Spinal cord (tissue), 10 donors: ENCODE measurements at places on chromosomes 7 and 10. TPM values are rescaled to one million over a fixed set of nuclear protein-coding genes. Genes with fewer than 3 reads are reported as not detected.

Gene SLC39A12
- 9.9 TPM for total RNA-seq

Gene BBIP1
- total RNA-seq = 56.4 TPM

Gene SLC26A4
- total RNA-seq = 0.99 TPM

Gene SSC4D
- total RNA-seq = 3.1 TPM

Gene KCNIP2
- total RNA-seq = 14.4 TPM

- H3K36me3 ChIP-seq = no peaks in the 10 kb centered on the region
- H3K4me1 ChIP-seq = no peaks in the 10 kb centered on the region
- no peak for DNase-seq
- no peak overlapping the region for H3K4me3 ChIP-seq
Observed at GRCh38 chr7:34044734-34045353, 139.5 kb downstream of the BMPER start.

- no peak for DNase-seq
- H3K4me1 ChIP-seq = no peaks in the 10 kb centered on the region
- no peaks in the 10 kb centered on the region for H3K27me3 ChIP-seq
- no peak overlapping the region for H3K27ac ChIP-seq
Observed at GRCh38 chr7:148303295-148304082, 287.1 kb upstream of the C7orf33 start.

DNA sequence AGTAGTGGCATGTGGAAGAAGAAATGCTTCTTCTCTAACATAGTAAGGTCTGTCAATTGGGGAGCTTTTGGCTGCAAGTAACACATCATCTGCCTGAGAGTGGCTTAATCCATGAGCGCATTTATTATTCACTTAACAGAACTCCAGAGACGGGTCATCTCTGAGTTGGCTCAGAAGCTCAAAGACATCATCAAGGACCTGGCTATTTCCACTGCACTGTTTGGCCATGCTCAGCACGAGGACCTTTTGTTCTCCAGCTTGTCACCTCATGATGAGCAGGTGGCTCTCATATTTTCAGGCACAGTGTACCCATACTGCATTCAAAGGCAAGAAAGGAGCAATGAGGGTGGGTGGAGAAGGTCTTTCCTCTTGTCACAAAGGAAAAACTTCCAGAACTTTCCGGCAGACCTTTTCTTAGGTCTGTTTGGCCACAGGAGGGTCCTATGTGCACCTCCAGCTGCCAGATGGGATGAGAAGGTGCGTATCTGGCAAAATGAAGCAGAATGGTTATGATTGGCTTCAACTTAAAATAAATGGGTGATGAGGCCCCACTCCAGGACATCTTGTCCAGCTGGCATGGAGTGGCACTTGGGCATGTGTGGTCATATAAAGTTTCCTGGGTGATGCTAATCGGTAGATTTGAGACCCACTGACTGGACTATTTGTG lies 55.6 kb upstream of the SHH start:
- no peak overlapping the region for H3K27ac ChIP-seq
- no peak for DNase-seq
- H3K4me1 ChIP-seq = peaks cover 11% of the 10 kb centered on the region
- H3K36me3 ChIP-seq = no peaks in the 10 kb centered on the region
- H3K27me3 ChIP-seq = no peaks in the 10 kb centered on the region

DNA sequence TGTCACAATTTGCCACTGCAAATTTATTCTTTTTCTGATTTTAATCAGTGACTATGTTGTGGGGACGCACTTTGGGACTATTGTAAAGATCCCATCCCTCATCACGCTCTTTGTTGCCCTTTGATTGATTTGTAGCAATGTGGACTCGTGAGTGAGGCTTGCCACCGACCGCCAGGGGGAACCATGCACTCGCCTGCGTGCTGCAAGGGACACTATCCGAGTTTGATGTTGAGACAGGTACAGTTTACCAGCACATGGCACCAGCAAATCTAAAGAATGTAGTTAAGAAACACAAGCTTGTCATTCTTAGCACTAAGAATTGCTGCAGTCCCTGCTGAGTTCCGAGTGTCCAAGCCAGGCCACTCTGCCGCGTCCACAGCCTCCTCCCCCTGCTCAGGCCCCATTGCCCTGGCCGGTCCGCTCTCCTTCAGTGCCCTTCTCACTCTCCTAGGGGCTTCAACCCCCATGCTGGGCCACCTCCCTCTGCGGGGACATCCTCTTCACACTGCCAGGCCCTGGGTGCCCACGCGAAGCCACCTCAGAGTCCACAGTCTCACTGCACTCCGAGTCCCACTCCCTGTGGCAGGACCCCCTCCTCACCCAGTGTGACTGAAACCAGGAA lies 2.0 kb upstream of the SFTPA2 start:
- H3K27me3 ChIP-seq = no peaks in the 10 kb centered on the region
- peak; percentile 30 for DNase-seq
- H3K4me3 ChIP-seq = peak overlapping the region; percentile 18
- H3K27ac ChIP-seq = no peak overlapping the region
- H3K36me3 ChIP-seq = no peaks in the 10 kb centered on the region

Gene GPRIN2
- total RNA-seq = 4.9 TPM

DNA sequence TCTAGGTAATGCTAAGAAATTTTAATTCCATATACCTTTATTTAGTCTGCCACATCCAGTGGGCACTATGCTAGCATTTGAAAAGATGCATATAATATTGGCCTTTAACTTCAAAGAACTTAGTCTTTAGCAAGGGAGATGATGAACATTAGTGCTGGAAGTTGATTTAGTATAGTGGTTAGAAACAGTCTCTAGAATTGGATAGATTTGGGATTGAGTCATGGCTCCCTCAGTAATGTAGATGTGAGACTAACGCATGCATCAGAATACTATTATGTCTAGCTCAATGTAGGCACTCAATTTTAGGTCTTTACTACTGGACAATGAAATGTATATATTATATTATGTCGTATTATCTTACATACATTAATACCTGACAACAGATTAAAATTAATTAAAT lies 5.8 kb downstream of the DKK1 start:
- no peak for DNase-seq
- no peak overlapping the region for H3K27ac ChIP-seq
- H3K4me3 ChIP-seq = no peak overlapping the region
- H3K27me3 ChIP-seq = no peaks in the 10 kb centered on the region

DNA sequence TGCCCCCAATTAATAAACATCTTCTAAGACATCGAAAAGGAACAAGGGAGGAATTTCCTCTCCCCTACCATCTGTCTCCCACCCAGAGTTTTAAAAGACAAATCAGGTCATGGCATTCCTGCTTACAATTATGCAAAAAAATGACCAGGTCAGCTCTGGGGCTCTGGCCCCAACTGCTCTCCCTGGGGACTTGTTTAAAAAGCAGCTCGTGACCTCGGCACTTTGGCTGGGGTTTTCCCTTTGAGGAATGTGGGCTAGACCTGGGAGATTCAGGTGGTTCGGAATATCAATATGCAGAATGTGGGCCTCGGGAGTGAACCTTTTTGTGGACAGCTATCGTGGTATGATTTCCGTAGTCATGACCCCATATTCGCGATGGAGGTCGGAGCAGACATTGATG lies 648 bp upstream of the RADIL start:
- H3K36me3 ChIP-seq = peaks cover 6% of the 10 kb centered on the region
- DNase-seq = no peak
- H3K4me3 ChIP-seq = no peak overlapping the region
- H3K27me3 ChIP-seq = no peaks in the 10 kb centered on the region
- peaks cover 36% of the 10 kb centered on the region for H3K4me1 ChIP-seq

- H3K36me3 ChIP-seq = no peaks in the 10 kb centered on the region
- no peaks in the 10 kb centered on the region for H3K4me1 ChIP-seq
- DNase-seq = no peak
- no peak overlapping the region for H3K27ac ChIP-seq
- H3K27me3 ChIP-seq = no peaks in the 10 kb centered on the region
Observed at GRCh38 chr10:62613859-62614258, 190.7 kb upstream of the ADO start.

Gene SYCE1
- total RNA-seq = 0.83 TPM

Gene NKX1-2
- 0.79 TPM for total RNA-seq

DNA sequence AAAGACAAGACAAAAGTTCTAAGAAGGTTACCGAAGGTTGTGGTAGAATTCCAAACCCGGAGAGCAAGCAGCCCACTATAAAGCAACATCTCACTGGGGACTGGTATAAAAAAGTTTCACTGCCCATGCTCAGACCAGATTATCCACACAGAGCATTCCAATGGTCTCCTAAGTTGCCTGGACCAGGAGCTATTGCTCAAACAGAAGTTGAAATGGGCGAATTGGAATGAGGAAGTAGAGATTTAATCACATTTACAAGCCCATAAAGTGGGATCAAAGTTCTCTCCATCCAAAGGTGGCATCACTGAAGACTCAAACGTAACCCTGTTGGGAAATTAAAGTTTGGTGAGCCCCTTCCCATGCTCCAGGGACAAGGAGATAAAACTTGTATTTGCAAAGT lies 19.8 kb downstream of the OR2F1 start:
- no peak overlapping the region for H3K27ac ChIP-seq
- H3K36me3 ChIP-seq = no peaks in the 10 kb centered on the region

GRCh38 chr7:25402532-25402931 lies 174.2 kb upstream of the NPVF start:
- DNase-seq = no peak
- H3K36me3 ChIP-seq = no peaks in the 10 kb centered on the region
- H3K4me1 ChIP-seq = no peaks in the 10 kb centered on the region
- H3K4me3 ChIP-seq = no peak overlapping the region
- no peak overlapping the region for H3K27ac ChIP-seq

Gene CELF2
- total RNA-seq = 43.3 TPM

DNA sequence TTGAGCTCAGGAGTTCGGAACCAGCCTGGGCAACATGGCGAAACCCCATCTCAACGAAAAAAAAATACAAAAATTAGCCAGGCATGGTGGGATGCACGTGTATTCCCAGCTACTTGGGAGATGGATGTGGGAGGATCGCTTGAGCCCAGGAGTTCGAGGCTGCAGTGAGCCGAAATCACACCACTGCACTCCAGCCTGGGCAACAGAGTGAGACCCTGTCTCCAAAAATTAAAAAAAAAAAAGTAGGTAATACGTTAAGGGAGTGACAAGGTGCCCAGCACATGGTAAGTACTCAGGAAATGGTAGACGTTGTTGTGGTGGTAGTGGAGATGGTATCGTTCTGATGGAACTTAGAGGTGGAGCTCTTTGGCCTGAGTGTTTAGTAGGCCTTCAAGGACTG lies 41.0 kb upstream of the XPNPEP1 start:
- no peak overlapping the region for H3K27ac ChIP-seq
- DNase-seq = no peak
- H3K27me3 ChIP-seq = no peaks in the 10 kb centered on the region
- peaks cover 9% of the 10 kb centered on the region for H3K4me1 ChIP-seq
- no peak overlapping the region for H3K4me3 ChIP-seq

DNA sequence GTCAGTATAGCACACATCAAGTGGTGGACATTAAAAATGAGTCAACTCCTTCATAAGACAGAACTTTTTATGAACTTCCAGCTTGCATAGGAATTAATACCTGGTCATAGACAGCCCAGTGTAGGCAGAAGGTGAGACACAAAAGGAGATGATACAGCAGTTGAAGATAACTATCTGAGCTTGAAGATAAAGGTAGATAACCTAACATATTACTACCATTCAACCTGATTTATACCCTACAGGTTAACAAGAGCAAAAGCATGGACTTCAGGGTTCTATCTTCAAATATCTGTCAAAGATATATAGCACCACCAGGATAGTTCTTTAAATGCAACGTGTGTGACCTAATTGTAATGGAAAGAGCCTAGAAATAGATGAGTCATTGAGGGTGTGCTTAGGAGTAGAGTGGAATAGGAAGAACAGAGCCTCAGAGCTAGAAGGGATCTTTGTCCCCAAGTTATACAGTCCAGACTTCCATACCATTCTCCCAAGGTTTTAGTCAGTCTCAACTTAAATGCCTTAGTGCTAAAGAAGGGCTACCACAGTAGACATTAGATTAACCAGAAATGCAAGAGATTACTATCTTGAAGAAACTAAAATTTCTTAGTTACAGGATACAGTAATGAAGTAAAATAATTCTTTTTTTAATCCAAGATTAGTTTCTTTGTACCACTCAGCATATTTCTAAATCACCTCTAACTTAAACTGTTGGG lies 9.2 kb downstream of the ZNF800 start:
- no peaks in the 10 kb centered on the region for H3K4me1 ChIP-seq
- DNase-seq = no peak
- no peaks in the 10 kb centered on the region for H3K27me3 ChIP-seq

GRCh38 chr10:118672766-118673715 lies 77.6 kb upstream of the PRLHR start:
- H3K36me3 ChIP-seq = no peaks in the 10 kb centered on the region
- no peak overlapping the region for H3K27ac ChIP-seq
- H3K27me3 ChIP-seq = no peaks in the 10 kb centered on the region
- no peak overlapping the region for H3K4me3 ChIP-seq
- no peak for DNase-seq

Gene PRKAR2B
- 22.2 TPM for total RNA-seq

Gene ZNF853
- 12.9 TPM for total RNA-seq

Gene ASB4
- total RNA-seq = 0.72 TPM

Gene MYOZ1
- total RNA-seq = 1.6 TPM

- H3K4me3 ChIP-seq = no peak overlapping the region
- H3K36me3 ChIP-seq = no peaks in the 10 kb centered on the region
- no peak overlapping the region for H3K27ac ChIP-seq
- DNase-seq = no peak
- no peaks in the 10 kb centered on the region for H3K27me3 ChIP-seq
Observed at GRCh38 chr7:17910377-17910776, 29.9 kb downstream of the SNX13 start.

DNA sequence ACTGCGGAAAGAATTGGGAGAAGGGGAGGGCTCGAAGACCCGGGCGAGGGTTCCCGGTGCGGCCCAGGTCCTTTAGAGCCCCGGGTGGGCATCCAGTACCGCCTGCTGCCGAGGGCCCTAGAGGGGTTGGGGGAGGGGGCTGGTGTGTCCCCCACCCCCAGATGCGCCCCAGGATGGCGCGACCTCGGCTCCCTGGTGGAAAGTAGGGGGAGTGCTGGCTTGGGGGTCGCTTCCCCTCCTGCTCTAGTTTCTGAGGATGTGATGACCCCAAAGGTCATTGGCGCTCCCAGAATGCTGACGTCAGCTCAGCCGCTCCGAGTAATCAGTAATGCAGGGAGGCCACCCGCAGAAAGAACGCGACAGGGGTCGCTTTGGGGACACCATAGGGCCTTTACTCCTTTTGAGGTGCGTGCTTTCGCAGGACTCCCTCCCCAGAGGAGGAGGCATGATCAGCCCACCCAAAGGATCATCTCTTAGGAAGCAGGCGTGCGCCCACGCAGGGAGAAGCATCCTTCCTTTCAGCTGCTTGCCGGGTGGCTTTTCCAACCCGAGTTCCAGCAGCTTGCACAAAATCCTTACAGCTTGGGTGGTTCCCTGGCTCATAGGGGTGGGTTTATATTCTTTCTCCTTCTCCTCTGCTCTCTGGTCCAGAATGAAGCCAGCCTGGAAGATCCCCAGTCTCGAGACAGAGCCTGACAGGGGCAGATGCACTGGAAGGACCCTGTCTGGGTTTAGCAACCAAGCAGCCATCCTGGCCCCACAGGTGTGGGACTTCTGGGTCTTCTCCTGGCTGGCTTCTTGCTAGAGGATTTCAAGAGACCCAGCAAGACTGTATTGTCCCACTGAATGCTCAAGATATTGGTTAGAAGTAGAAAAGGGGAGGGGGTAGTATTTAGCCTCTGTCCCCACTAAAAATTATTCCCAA lies 1.3 kb upstream of the PRKAG2 start:
- peaks cover 8% of the 10 kb centered on the region for H3K27me3 ChIP-seq
- H3K27ac ChIP-seq = no peak overlapping the region
- peaks cover 28% of the 10 kb centered on the region for H3K4me1 ChIP-seq
- DNase-seq = no peak
- H3K36me3 ChIP-seq = no peaks in the 10 kb centered on the region
